ENCODE measurements at places on chromosomes 7 and 10.

DNA sequence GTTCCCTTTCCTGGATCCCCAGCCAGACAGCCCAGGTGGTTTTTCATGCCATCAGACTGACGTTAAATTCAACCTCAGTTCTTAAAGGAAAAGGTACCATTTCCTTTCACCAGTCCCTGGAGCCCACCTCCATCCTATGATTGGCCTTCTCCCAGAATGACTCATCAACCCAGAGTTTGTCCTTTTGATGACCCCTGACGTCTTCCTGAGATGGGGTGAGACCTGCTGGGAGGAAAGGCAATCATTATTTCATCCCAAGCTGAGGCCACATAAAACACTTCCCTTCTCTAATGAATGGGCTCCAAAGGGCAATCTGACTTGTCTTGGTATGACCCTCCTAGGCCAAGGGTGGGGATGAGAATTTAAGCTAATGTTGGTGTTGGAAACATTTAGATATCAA, 750.7 kb downstream of the SUGCT start:
- DNase-seq, result peak; percentile 27

DNA sequence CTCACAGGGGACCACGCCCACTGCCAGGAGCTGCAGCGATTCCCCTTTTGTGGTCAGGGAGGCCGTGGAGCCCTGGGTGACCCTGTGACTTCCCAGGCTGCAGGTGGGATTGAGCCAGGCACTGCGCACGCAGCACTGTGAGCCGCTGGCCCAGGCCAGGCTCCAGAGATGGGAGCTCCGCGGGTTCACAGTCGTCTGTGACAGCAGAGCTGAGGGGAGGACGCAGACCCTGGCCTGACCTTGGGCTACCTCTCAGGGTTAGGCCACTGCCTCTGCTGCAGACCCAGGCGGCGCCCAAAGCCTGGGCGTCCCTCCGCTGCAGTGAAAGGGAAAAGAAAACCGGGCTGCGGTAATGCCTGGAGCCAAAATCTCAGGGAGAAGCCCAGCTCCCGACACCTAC, 107.5 kb upstream of the GPR26 start:
- DNase-seq, result no peak

GRCh38 chr10:79027147-79028055, 41.4 kb upstream of the ZMIZ1 start:
- DNase-seq, result peak; percentile 85

- no peak for DNase-seq
These were observed 191.7 kb upstream of the C7orf33 start for GRCh38 chr7:148398844-148399365.

GRCh38 chr10:79397575-79398303, 47.7 kb downstream of the ZCCHC24 start:
- DNase-seq, result peak; percentile 73

DNA sequence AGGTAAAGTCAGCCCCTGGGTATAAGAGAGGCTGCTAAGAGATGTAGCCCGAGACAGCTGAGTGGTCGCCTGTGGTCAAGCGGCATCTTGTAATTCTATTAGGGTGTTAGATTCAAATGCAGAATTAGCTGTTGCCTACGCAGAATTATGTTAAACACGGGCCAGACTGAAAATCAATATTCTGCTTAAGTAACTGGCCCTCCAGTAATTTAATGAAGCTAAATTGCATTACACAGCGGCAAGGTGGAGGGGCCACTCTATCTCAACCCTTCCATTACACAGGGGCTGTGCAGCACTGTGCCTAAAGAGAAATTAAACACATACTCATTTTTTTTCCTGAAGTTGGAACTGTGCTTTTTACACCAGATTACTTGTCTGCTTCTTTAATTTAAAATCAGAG, 448.5 kb upstream of the MGMT start:
- DNase-seq, result no peak

- DNase-seq, result peak; percentile 38
These were observed 3.5 kb downstream of the MKRN1 start for GRCh38 chr7:140475747-140476333.

GRCh38 chr10:73859784-73860491, 14.4 kb downstream of the CAMK2G start:
- no peak for DNase-seq

DNA sequence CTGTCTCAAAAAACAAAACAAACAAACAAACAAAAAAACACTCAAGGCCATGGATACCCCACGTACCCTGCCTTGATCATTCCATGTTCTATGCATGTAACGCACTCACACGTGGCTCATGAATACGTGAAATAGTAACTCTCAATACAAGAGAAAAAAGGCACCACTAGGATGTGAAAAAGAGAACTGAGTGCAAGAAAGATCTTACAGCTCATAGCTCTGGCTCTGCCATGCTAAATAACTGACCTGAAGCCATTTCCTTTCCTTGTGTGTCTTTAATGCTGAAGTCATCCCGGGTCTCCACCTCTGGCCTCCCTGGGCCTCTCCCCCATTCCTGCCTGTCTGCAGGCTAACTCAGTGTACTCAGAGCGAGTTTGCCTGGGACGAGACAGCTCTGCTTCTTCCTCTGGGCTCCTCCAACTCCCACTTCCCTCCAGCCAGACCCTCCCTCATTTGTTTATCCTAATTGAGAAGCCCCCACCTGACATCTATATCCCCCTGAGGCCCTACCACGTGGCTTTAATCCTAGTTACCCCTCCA, 117.3 kb downstream of the PRPF18 start:
- DNase-seq, result no peak

GRCh38 chr7:25109276-25109675, 15.8 kb downstream of the CYCS start:
- no peak for DNase-seq

GRCh38 chr10:78417425-78418370, 384.0 kb downstream of the RPS24 start:
- no peak for DNase-seq

DNA sequence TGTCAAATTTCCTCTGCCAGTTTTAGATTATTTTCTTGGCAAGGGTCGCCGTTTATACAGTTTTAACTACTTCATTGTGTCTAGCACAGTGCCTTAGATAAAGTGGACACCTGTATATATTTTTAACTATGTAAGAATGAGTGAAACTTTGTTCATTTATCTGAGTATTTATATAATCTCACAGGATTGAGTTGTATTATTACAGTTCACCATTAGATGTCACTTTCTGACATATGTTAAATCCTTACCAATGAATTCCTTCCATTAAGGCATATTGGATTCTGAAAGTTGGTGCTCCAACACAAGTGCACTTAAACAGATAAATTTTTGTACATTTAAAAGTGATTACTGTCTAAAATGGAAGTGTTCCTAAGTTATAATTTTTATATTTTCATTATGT, 43.0 kb downstream of the ZMYND11 start:
- peak; percentile 55 for DNase-seq

DNA sequence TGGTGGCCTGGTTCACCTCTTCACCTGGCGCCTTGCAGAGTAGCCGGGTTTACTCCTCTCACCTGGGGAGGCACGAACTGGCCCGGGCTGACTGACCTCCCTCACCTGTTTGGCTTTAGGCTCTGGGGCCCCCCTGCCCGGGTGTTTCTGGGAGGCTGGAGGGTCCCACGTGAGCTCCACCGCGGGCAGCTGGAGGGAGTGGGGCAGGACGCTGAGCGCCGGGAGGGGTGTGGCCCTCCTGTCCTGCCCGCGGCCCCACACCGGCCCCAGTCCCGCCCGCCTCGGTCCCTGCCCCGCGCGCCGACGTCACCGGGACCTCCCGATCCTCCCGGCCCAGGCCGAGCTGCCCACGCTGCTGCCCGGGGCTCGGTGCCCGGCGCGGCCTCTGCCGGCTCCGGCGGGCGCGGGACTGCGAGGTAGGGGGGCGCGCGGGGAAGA, at the start of gene AMZ1:
Gene AMZ1 (plus strand): TSS at position 322 of the 438 bp plus-strand sequence. CDS start 12,250 bp downstream, outside the sequence.
- no peak for DNase-seq

GRCh38 chr7:118080947-118081346, 103.0 kb upstream of the LSM8 start:
- peak; percentile 44 for DNase-seq

GRCh38 chr10:74418285-74418872, 267.4 kb downstream of the ADK start:
- DNase-seq, result no peak

DNA sequence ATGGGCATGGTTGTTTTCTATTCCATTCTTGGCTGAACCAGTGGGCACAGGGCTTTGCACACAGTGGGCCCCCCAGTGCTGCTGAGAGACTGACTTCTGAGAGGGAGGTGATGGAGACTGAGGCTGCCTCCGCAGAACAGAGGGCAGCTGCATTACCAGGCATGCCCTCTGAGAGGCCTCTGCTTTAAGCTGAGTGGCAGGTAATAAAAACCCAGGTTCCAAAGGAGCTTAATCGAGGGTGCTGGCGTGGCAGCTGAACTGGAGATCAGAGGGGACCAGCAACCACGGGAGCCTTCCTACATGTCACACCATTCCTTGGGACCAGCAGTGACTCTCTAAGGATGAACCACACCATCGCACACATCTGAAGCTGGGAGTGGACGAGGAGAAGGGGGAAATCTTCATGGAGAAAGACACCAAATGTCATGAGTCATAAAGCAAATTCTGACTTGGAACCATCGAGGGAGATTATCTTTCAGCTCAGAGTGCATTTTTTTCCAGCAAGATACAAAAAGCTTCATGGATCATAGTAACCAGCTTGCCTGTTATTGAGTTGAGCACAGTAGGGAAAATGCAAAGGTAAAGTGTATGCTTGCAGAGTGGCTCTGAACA, 24.6 kb downstream of the HIPK2 start:
- no peak for DNase-seq

GRCh38 chr7:54778696-54779540, 19.9 kb upstream of the SEC61G start:
- DNase-seq, result peak; percentile 16

GRCh38 chr7:47873762-47874161, 74.5 kb downstream of the PKD1L1 start:
- DNase-seq, result no peak

DNA sequence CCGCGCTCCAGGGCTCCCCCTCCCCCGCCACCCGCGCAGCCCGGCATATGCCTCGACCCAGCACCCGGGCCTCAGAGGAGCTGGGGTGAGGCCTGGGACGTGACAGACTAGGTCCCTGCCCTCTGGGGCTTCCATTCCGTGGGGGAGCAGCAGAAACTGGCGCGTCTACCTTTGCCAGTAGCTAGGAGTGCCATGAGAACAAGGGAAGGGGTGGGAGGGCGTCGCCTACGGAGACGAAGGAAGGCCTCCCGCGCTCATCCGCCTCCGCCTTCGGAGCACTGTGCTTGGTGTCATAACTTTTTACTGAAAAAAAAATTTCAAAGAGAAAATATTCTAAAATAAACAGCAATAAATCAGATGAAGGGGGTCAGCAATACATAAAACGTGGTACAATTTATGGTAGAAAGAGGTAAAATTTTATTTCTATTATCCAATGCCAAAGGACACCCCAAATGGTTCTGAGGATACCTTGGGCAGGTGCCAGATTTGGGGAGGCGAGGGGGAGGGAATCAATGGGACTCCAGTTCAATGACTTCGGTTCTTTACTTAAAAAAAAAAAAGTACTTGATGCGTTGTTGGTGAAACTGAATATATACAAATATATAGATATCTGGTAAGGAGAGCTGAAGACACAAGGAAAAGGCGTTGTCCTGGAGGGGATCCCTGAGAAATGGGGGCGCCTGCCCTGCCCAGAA, 35.1 kb upstream of the GRID1 start:
- DNase-seq, result no peak

GRCh38 chr10:82821043-82821442, 946.0 kb downstream of the NRG3 start:
- DNase-seq, result no peak

DNA sequence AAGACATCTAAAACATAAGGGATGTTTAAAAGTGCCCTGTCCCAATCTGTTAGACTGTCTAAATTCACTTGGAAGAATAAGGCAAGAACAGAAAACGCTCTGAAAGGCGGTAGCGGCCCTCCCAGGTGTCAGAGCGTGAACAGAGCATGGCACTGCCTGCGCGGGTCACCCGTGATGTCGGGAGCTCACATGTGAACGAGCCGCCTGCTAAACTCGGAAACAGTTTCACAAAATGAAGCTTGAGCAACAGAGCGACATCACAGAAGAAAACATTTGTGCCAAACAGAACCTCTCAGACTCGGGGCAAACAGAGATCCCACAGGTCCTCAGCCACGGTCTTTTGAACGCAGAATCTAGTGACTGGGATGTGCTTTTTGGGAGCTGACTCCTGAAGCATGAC, 12.8 kb downstream of the BRI3 start:
- DNase-seq, result no peak

DNA sequence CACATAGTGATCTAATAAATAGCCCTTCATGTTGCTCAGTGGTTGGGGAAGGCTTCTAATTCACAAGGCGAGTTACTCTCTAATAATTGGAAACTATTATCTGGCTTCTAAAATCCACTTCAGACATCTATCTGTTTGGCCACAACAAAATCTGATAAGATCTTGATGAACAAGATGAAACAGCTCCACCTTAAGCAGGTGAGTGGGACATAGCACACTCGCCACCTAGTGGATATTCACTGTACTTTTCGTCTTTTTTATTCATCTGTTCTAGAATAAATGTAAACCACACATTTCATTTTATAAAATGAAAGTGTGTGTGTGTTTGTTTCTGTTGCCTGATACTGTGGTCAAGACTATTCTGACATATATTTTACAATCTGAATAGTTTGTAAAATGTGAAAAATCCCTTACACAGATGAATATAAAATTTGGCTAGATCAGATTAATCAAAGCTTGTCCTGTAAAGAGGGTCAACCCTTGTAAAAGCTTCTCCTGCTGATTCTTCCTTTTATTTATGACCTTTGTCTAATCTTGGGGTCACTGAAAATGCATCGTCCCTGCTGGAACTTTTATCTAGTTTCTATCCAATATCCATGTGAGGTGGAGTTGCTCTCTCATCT, 26.5 kb upstream of the CNTNAP2 start:
- peak; percentile 2 for DNase-seq

DNA sequence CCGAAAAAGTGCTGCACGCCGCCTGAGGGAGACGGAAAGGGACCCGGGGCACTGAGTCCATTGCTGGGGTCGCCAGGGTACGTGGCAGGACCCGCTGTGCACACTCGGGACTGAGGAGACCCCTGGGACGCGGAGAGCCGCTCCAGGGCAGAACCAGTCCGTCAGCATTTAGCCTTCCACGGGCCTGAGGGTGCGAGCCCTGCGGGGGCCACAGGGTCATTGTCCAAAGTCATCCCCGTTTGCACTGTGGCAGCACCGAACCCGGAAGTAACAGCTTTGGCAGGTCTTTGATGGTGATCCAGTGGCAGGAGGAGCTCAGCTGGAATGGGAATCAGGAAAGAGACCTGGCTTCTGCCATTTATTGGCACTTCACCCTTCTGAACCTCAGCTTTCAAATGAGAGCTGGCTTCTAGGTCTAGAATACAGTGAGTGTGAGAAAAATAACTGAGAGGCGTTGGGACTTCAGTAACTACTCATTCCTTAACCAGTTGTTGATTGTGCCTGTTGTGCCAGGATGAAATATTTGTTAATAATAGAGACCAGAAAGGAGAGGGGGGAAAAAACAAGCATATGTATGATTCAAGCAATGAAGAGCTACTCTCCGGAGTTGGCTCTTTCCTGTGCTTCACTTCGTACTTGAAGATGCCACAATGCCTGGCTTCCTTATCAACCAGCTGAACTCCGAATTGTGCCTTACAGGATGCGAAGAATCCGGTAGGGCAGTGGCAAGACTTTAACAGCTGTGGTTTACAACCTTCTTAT, 811 bp upstream of the ARHGAP12 start:
- DNase-seq, result peak; percentile 35

All from amniotic epithelial cell (primary cell).